A673 (cell line): ENCODE measurements at places on chromosomes 6 and 20.
A peak's percentile ranks its signal among the peaks of the same experiment; 100 is the strongest.

GRCh38 chr20:13865156-13865555 is 80.3 kb downstream of the NDUFAF5 start:
- peak; percentile 23 for DNase-seq

GRCh38 chr6:13561624-13562267 is 12.7 kb upstream of the SIRT5 start:
- DNase-seq, result no peak

GRCh38 chr6:135086414-135086764 is 31.8 kb upstream of the HBS1L start:
- no peak for DNase-seq

GRCh38 chr20:46056970-46057855 is 28.2 kb downstream of the SLC12A5 start:
- peak; percentile 33 for DNase-seq

- DNase-seq, result peak; percentile 2
These were observed 365.3 kb upstream of the PTCHD4 start for GRCh38 chr6:48476257-48476656.

GRCh38 chr20:31452575-31452974 is 12.1 kb downstream of the DEFB123 start:
- DNase-seq, result no peak
